ENCODE measurements at places on chromosomes 11 and 22.

DNA sequence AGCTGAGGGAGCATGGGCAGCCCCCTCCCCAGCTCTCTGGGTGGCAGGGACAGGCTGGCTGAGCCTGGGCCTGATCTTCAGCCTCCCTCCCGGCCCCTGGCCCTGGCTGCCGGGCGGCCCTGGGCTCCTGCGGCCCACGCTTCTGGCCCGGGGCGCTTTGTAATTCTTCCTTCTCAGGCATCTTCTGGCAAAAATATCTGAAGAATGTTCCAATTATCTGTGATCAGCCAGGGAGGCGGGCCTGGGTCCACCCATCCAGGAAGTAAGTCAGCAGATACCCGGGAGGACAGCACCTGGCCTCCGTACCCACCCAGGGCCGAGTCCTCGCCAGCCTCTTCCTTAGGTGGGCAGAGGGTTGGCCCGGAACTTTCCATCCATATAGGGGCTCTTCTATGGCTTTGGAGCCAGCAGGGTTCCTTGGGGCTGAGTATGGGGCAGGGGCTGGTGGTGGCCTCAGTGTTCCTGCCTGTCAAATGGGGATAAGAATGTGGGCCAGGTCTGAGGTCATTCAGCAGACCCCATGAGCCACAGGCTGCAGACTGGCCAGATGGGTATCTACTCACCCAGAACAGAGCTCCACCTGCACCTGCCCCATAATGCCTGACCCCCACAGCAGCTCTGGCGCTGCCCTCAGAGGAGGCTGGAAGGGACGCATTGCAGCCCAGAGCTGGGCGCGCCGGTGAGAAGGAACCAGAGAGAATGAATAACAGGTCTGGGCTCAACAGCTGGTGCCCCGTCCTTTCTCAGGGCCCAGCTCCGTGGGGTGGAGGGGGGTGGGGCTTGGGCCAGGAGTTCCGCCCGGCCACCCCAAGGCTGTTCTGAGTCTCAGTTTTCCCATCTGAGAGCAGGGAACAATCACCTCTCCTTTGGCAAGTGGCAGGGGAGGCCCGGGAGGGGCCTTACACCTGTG lies 16.2 kb downstream of the WNT7B start:
- no peak for DNase-seq

DNA sequence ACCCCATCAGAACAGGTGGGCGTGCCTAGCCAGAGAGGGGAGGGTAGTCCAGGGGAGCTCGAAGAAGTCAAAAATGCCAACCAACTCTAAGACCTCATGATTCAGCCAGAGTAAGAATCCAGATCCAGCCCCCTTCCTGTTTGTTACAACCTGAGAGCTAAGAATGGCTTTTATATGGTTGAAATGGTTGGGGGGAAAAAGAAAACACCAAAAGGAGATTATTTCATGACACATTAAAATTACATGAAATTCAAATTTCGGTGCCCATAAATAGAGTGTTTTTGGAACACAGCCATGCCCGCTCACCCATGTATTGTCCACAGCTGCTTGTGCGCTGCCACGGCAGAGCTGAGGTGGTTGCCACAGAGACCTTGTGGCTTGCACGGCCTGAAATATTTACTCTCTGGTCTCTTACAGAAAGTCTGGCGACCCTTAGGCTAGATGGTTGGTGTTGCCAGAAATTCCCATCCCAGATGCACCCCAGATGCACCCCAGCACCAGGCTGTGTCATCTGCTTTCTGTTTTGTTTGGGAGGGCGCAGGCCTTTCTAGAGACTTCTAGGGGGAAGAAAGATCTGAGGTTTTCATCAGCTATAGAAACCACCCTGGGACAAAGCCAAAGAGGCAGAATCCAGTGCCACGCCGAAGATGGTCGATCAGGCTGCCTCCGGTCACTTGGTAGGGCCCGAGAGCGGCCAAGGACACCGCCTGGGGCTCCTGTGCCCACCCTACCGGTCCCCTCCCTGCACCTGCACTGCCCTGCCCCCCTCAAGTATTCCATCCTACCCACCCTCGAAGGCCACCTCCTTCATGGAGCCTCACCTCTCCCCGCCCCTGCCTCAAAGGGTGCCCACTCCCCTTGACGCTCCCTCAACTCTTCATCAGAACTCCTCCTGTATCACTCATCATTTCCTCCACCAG lies 80.2 kb downstream of the DSCAML1 start:
- DNase-seq, result no peak

DNA sequence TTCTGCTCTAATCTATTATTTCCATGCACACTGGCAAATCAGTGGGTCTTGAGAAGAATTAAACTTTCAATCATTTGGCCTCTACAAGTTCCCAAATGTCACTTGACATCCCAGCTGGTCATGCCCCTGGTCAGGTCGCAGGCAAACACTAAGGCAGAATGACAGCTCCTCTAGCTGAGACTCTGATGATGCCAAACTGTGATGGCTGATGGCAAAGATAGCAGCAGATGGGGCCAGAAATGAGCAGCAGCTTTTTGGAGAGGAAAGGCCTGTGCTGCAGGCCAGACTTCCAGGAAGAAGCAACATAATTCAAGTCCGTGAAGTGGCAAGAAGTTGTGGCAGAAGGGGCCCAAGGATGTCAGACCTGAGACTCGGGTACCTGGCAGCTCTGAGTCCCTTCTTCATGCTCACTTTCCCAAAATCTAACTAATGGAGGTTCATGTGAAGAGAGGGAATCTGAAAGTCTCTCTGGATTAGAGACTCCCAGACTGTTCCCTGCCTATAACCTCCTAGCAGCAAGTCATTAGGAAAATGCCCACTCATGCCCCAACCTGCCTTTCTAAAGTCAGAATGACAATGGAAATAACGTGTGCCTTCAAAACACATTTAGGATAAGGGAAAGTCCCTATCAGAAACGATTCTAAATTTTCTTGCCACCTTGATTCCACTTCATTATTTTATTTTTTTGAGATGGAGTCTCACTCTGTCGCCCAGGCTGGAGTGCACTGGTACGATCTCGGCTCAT lies 9.4 kb upstream of the PMM1 start:
- DNase-seq, result no peak

GRCh38 chr11:108758458-108758857 lies 93.6 kb downstream of the DDX10 start:
- DNase-seq, result no peak

- DNase-seq, result no peak
These were observed 84.2 kb downstream of the CTTN start for GRCh38 chr11:70482529-70482917.

GRCh38 chr11:104122011-104122635 lies 41.8 kb downstream of the PDGFD start:
- no peak for DNase-seq

GRCh38 chr22:31347251-31348008 lies 1.3 kb upstream of the PATZ1 start:
- peak; percentile 46 for DNase-seq

DNA sequence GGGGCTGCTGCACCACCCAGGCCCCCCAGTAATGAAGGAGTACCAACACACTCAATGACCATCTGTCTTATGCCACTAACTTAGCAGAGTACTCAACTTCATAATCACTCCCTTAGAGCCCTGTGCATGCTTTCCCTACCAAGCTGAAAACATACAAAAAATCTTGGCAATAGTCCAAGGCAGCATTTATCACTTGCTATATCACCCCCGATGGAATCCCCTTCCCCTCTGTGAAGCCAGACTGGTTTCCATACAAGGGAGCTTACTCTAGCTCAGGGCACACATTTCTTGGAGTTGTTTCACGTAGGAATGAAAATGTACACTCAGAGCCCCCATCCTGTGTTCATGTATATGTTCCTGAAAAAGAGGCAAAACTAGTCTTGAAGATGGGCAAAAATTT lies 301.3 kb upstream of the TENM4 start:
- DNase-seq, result no peak

- DNase-seq, result peak; percentile 82
These were observed 23.3 kb upstream of the CHRM4 start for GRCh38 chr11:46414879-46415278.

GRCh38 chr22:31790240-31790639 lies 36.4 kb downstream of the DEPDC5 start:
- no peak for DNase-seq

GRCh38 chr11:4095509-4096230 lies 1.1 kb downstream of the RRM1 start:
- no peak for DNase-seq

DNA sequence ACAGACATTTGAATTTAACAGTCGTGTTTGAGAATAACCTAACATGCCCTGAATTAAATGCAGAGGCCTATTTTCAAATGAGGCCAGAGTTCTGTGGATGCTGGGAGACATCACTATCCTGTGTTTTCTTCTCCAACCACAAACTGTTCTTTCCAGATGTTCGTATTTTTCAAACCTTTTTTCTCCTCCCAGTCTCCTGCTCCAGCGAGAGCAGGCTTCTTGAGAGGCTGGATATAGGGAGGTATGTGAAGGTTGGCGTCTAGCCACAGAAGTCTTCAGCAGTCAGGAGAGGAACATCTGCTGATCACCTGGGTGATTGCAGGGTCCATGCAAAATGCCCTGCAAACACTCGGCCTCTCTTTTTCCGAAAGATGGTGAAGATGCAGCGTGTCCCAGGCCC lies 126.3 kb downstream of the C11orf91 start:
- DNase-seq, result no peak

DNA sequence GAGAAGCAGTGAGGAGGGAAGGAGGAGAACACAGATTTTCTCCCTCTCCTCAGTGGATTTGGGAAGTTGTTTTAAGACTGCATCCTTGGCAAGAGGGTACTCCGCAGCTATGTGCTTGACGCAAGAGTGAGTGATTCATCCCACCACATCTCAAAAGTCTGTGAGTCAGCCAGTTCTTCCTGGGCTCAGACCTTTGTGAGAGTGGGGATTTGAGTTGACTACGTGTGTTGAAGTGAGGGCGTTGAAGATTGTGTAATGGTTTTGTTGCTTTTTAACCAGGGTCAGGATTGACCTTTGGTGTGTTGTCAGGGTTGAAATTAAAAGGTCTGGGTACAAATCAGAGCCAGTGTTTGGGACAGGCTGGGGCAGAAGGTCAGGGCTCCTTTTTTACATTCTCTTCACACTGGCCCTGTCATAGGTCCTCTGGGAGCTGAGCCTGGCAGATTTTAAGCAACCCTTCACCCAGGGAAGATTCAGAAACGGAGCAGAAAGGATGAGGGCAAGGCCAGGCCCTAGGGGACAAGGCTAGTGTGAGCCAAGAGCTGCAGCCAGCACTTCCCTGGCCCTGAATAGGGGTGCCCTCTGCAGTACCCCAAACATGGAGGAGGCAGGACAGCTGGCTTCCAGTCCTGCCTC lies 4.2 kb upstream of the C11orf86 start:
- no peak for DNase-seq

- no peak for DNase-seq
These were observed 24.3 kb downstream of the KCNQ1OT1 start for GRCh38 chr11:2675540-2675939.

DNA sequence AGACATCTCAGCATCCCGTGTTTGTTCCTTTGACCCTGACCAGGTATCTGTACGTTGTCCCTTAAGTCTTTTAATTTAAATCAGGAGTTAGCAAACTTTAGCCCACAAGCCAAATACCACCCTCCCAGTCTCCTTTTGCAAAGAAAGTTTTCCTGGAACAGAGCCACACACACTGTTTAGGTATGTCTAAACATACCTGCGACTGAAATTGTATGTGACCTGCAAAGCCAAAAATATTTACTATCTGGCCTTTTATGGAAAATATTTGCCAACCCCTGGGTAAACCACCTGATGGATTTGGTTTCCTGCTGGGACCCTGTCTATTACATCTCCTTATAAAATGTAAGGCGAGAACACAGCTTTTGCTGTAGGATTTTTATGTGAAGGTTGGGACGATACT lies 20.2 kb upstream of the RCN1 start:
- DNase-seq, result no peak

DNA sequence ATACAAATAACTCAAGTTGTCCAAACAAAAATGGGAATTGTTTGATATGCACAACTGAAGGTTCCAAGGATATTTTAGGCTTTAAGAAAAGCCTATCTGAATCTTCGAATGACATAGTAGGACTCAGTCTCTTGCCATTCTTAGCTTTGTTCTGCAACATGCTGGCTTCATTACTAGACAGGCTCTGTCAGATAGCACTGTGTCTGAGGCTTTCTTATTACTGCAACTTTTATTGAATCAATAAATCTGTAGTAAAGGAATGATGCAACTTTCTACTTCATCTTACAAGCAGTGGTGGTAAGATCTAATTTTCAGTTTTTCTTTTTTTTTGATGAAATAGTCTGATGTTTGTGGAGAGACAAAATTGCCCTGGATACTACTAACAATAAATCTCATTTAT lies 319.3 kb upstream of the CCDC179 start:
- DNase-seq, result no peak

GRCh38 chr11:119472856-119473222 lies 49.9 kb upstream of the THY1 start:
- no peak for DNase-seq

DNA sequence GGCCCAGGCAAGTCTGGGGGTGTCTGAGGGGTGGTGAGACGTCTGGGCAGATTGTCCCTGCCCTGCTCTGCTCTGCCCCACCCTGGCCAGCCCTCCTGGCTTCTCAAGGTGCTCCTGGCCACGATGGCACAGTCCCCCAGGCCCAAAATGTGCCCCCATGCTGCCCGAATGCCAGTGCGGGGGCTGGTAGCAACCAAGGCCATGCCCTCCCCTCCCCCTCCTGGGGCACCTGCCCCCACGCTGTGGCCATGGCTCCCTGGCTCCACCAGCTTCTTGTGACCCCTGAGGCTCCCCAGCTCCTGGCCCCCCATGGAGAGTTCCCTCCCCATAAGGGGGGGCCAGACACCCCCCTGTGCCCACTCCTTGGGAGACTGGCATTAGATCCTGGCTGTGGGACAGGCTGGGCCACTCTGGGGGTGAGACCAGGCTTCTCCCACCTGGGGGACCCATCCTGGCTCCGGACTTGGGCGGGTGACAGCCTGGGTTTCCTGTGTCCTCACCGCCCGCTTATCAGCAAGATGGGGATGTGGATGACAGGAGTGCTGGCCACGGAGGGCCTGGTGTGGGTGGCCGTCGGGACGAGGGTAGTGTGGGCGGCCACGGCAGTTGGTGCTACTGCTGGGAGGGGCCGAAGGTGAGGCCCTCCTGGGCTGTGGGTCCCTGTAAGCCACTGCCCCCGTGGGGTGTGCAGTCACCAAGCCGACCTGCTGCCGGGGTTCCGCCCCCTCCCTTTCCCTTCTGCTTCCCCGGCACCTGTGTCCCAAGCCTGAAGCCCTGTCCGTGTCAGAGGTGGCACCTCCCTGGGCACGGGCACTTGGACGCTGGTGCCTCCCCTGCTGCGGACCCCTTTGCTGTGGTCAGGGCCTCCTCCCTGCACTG lies 15.9 kb upstream of the MUC6 start:
- no peak for DNase-seq

DNA sequence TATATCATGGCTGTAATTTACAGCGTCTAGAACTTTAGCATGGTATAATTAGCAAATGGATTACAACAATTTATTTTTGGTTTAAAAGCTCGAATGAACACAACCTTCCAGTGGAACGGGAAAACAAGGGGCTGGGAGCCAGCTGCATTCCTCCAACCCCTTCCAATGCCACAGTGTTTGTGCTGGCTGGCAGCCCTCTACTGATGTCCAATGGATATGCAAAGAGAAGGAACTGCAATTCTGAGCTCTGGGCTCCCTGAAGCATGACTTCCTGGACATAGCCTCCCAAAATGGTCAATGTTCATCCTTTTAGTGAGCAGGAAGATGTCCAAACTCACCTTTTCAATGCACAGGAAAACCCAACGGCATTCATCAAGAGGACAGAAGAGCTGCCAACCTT lies 288.3 kb downstream of the TENM4 start:
- DNase-seq, result no peak
